ENCODE measurements at places on chromosomes 12 and 14.
A peak's percentile ranks its signal among the peaks of the same experiment; 100 is the strongest.

GRCh38 chr14:53701108-53701875 lies 255.3 kb downstream of the BMP4 start:
- no peak for DNase-seq

DNA sequence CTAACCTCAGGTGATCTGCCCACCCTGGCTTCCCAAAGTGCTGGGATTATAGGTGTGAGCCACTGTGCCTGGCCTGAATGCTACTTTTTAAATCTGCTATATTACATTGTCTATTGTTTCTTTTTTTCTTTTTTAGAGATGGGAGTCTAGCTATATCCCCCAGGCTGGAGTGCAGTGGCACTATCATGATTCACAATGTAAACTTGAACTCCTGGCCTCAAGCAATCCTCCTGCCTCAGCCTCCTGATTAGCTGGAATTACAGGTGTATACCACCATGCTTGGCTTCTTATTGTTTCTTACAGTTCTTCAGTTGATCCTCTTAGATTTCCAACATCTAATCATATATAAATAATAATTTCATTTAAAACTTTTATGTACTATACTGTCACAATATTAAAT lies 15.3 kb upstream of the WDR20 start:
- DNase-seq = no peak

GRCh38 chr12:2895511-2895910 lies 4.8 kb downstream of the TULP3 start:
- DNase-seq = no peak

GRCh38 chr14:71138448-71139293 lies 231.4 kb downstream of the PCNX1 start:
- DNase-seq = peak; percentile 66

- no peak for DNase-seq
These were observed 133.8 kb downstream of the ITPR2 start for GRCh38 chr12:26699237-26699636.

DNA sequence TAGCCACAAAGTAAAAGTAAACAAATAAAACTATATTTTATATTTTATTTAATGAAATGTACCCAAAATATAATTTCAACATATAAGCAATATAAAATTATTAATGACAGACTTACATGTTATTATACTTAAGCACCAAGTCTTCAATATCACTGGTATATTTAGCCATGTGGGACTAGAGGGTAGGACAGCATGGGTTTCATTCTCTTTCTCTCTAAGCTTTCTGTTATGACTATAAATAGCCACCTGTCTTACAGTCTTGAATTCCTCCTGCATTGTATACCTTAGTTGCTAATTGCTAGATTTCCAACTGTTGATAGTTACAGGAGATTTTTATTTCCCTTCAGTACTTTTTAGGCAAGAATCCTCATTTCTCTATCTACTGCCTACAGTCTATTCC lies 63.1 kb upstream of the LIN7A start:
- DNase-seq = peak; percentile 3

DNA sequence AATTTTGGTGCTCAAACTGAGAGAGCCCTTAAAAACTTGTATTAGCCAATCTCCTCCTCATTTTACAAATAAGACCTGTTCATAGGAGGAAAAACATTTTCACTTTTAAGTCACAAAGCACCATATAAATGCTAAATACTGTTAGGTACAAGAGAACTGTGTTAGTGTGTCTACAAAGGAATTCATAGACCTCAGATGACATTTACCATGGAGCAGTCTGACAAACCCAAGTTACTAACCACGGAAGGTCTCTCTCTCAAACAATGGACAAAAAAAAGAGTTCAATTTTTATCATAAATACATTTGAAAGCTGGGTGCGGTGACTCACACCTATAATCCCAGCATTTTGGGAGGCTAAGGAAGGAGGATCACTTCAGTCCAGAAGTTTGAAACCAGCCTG lies 10.0 kb downstream of the SBNO1 start:
- DNase-seq = no peak

- DNase-seq = no peak
These were observed 366.0 kb upstream of the DDHD1 start for GRCh38 chr14:53519137-53519536.

DNA sequence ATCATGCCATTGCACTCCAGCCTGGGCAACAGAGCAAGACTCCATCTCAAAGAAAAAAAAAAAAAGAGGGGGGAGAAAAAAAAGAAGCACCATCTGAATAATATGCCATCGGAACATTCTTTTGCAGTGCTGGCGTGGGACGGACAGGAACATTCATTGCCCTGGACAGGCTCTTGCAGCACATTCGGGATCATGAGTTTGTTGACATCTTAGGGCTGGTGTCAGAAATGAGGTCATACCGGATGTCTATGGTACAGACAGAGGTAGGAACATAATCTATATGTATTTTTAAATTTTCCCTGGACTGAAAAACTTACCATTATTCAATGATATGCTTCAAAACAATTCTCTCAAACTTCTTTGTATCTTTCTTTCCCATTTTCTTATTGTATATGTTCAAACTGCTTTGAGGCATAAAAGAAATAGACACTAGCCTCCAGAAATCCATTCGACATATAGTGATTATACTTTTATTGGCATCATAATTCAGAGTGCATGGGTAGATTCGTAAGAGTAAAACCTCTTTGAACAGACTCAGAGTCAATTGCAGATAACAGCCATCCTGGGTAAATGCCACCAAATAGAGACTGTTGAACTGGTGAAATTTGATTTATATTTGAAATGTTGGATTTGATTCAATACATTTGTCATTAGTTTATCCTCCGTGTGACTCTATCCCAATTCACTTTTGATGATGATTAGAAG lies 199.7 kb downstream of the EPS8 start:
- DNase-seq = no peak

DNA sequence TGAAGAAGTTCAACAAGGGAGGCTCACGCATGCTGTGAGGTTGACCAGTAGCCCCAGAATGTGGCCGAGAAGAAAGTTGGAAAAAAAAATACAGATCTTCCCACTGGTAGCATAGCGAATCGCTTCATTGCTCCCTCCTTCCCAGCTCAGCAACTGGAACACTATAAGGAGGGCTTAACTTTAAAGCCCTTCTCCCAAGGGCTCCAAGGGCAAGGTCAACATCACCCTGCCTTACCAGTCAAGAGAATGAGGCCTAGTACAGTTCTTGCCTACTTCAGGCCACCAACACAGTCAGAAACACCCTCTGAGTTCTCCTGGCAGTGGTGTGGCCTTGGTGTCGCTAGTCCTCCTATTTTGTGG lies 14.4 kb downstream of the OXA1L start:
- DNase-seq = no peak

DNA sequence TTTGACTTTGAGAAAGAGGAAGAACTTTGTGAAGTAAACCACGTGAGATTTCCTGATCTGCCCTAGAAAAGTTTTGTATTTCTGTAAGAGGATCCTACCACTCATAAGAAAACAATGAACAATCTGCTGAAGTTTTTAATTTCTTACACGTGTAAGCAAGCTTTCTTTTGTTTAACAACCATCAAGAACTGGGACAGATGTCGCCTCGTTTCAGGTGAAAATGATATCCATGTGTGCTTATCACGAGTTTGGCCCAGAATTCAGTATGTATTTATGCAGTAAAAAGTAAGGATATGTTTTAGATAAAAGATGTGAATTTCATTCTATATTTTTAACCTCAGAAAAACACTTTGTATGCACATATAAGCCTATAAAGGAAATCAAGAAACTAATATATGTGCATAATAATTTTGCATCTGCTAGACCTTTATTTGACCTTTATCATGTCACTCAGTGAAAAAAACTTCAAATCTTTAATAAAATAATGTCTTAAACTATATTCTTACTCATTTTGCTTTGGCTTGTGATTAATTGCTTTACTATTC lies 56.9 kb upstream of the DHRS4 start:
- DNase-seq = no peak

- no peak for DNase-seq
These were observed 90.1 kb downstream of the NUAK1 start for GRCh38 chr12:106048676-106049075.

DNA sequence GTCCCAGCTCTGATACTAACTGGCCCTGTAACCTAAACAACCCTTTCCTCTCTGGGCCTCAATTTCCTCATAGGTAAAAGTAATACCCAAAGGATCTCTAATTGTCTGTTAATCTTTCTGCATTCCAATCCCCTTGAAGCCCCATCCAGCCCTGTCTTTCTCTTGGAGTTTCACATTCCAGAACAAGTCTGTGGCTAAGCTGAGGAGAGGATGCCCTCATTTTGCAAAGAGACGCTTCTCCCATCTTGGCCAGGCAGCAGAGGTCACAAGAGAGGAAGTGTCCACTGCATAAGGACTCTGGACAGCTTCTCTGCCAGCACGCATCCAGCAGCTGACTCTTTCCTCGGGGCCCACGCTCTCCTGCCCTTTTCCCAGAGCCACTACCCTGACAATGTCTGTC lies 263.4 kb upstream of the FKBP4 start:
- DNase-seq = no peak

GRCh38 chr14:105924951-105925591 lies 398.7 kb downstream of the TMEM121 start:
- no peak for DNase-seq

DNA sequence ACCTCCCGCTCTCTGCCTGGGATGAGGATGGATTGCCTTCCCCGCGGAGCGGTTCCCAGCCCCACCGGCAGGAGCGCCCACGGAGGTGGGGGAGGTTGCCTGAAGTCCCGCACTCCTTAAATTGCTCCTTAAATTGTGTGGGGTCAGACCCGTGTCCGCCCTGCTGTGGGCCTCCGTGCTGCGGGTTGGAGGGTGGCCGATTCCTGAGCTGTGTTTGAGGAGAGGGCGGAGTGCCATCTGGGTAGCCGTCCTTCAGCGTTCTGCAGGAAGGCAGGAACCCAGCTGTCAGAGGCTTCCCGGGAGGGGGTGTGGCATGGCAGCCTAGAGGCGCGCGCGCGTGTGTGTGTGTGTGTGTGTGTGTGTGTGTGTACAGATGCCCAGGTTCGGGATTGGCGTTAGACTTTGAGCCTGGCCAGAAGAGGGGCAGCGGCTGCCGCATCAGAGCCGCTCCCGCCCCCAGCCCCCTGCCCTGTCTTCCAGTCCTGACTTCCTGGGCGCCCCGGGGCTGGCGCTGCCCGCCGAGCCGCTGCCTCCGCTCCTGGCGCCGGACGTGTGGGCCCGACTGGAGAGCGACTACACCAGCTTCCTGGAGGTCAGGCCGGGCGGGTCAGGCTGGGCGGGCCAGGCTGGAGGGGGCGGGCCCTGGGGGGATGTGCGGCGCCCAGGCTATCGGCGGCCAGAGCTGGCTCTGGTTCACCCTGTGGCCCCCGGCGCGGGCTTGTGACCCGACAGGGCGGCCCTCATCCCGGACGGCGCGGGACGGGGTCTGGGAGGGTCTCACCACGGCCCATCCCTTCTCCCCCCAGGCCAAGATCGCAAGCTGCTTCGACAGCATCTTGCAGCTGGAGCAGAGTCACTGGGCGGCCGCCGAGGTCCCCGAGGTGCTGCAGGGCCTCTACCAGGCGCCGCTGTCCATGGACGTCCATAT lies 9.2 kb downstream of the EXOC3L4 start:
- peak; percentile 62 for DNase-seq

DNA sequence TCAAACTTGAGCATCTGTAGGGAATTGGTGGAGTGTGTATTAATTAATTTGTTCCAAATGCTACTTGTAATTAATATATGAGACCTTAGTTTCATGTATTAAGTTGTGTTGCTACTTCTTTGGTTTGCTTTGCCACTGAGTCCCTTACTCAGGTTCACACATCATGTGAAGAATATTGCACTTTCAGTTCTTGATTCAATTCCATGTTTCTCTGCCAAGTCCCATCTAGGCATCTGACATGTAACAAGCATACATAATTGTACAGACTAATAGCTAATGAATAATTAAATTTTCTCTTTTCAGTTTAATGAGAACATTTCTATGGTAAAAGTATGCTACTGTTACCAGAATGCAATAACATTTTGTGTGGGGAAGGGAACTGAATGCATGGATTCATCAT lies 640.0 kb downstream of the TMTC2 start:
- DNase-seq = no peak

- DNase-seq = no peak
These were observed 241.6 kb downstream of the LRIG3 start for GRCh38 chr12:58678753-58679152.

- no peak for DNase-seq
These were observed 49.1 kb upstream of the PTPRB start for GRCh38 chr12:70686299-70686698.

DNA sequence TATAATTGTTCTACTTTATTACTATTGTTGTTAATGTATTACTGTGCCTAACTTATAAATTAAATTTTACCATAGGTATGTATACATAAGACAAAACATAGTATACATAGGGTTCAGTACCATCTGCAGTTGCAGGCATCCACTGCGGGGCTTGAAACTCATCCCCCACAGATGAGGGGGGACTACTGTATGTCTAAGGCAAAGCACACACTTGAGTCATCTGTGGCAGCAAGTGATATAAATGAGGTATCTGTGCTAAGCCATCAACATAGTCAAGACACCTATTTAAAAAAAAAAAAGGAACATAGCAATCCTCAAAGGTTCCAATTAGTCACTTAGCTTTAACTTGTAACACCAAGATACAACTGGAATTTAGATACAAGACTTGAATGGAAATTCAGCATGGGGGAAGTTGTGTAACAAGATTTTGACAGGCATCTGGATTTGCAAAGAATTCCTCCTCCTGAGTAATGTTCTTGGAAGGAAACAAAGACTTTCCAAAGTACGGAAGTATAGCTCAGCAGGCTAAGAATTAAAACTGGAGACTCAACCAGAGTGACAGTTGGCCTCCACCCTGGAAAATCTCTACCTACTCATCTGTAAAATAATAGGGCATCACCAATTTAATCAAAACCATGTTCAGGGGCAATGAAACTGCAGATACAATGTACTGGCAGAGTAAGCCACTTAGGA lies 14.9 kb downstream of the DCAF5 start:
- DNase-seq = peak; percentile 92

DNA sequence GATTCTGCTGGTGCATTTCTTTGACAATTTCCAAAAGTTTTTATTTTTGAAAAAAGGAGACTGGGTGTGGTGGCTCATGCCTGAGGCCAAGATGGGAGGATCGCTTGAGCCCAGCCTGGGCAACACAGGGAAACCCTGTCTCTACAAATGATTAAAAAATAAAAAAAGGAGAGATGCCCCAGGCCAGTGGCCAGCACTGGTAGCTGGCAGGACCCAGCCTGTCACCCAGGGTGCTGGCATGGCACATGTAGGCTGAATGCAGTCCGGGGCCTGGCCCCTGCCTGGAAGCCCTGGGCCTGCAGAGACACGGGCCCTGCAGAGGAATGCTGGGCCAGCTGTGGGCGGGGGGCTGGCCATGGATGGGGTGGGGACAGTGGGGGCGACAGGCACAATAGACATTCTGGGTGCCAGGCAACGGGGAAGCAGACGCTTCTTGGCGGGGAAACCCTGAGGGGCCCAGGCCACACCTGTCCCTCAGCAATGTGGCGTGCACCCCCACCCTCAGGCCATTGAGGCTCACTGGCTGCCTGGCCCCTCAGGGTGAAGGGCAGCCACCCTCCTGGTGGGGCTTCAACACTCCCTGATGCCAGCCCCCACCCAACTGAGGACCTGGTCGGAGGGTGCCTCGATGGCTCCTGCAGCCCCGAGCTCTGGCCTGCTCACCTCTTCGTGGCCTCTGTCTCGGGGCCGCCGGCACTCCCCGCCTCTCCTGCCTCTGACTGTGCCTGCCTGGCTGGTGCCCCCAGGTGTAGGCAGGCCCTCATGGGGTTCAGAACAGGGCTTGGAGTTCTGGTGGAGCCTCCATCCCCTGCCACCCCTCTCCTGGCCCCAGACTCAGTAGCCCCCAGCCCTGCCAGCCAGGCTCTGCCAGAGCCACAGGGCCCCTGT lies 12.1 kb downstream of the TRMT61A start:
- no peak for DNase-seq

- DNase-seq = no peak
These were observed 36.3 kb upstream of the BEGAIN start for GRCh38 chr14:100623557-100623956.

- DNase-seq = peak; percentile 87
These were observed at the start of gene DHRS7 for GRCh38 chr14:60164712-60165546. DHRS7 (minus strand) TSS chr14:60165398; CDS start chr14:60165309, 89 bp downstream.

Measured in cardiac muscle cell (in vitro differentiated cells and primary cell).